Fibroblast of skin of left biceps (primary cell): ENCODE measurements at places on chromosomes 11 and 22.

DNA sequence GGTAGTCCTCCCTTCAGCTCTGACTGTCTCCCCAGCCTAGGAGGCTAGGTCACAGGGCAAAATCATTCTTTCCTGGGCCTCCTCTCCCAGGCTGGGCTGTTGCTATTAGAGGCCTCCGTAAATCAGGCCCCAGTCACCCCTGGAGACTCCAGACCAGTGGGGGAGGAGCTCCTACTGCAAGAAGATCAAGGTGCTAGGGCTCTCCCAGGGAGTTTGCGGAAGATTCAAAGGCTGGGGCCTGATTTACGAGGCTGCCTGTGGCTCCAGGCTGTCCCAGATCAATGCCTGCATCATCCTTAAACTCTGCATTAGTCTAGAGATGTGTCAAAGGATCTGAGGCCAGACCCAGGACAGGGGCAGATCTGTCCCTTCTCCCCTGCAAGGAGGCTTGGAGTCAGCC, 346.2 kb downstream of the TENM4 start:
- DNase-seq = no peak

DNA sequence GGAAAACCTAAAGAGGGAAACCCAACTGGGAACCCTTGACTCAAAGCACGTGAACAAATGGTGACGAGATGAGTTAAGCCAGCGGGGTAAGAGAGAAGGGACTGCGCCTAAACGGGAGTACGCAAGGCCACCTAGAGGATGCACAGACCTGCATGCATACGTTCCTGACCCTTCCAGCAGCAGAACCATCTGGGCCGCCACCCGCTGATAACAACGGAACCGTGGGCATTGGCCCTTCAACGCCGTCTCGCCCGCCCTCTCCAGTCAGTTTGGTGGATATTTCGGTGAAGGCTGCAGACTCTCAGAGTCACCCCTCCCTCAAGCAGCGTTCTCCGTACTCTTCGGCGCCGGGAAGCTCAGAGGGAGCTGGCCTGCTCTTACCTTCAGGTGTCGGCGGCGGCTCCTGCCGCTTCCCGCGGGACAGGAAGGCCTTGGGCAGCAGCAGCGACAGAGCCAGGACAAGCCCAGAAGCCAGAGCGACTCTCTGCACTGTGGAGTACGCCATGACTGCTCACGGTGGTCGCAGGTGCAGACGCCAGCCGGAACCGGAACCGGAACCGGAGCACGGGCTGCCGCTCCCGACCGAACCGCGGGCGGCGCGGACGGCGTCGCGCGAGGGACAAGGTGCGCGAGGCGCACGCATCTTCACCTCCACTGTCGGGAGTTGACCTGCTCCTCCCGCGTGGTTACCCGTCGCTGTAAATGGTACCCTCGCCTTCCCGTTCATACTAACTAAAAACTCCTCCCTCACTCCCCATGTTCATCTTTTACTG, at the start of gene RIC3:
RIC3 (minus strand) TSS at position 541 of the 773 bp plus-strand sequence; CDS start at position 505, 36 bp downstream.
- DNase-seq = no peak

GRCh38 chr22:26953012-26953883, 295.9 kb downstream of the MIAT start:
- no peak for DNase-seq

- no peak for DNase-seq
These were observed 340.0 kb downstream of the METTL15 start for GRCh38 chr11:28448186-28448585.

GRCh38 chr11:78381865-78382264, 35.8 kb downstream of the GAB2 start:
- DNase-seq = peak; percentile 13

GRCh38 chr22:22720201-22720723, 75.8 kb downstream of the GGTLC2 start:
- DNase-seq = no peak

DNA sequence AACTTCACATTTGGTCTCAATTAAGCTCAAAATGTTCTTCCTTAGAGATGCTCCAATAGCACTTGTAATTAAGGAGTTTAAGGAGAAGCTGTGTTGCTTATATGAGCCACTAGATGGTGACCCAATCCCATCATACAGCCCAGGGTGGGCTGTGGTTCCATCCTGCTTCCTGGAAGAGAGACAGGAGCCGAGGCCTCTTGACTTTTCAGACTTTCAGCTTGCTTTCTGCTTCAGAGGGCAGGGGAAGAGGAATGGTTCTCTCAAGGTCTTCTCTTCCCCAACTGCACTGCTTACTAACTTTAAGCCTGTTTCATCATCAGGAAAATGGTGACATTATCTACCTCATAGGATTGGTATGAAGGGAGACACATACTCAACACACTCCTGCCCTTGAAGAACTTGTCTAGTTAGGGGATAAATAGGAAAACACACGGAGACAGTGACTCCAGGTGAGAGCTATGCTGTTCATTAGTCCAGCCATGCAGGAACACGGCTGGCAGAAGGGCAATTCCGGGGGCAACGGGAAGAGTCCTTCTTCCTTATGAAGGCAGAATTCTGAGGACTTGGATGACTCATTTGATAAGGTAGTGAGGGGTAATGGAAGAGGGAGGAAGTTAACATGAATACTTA, 20.1 kb downstream of the TMEM218 start:
- DNase-seq = peak; percentile 30

GRCh38 chr11:12090061-12090591, 20.3 kb upstream of the MICAL2 start:
- DNase-seq = no peak

- no peak for DNase-seq
These were observed 5.1 kb downstream of the KRTAP5-7 start for GRCh38 chr11:71532036-71532610.

GRCh38 chr22:38753948-38754750, 1.6 kb downstream of the SUN2 start:
- no peak for DNase-seq

DNA sequence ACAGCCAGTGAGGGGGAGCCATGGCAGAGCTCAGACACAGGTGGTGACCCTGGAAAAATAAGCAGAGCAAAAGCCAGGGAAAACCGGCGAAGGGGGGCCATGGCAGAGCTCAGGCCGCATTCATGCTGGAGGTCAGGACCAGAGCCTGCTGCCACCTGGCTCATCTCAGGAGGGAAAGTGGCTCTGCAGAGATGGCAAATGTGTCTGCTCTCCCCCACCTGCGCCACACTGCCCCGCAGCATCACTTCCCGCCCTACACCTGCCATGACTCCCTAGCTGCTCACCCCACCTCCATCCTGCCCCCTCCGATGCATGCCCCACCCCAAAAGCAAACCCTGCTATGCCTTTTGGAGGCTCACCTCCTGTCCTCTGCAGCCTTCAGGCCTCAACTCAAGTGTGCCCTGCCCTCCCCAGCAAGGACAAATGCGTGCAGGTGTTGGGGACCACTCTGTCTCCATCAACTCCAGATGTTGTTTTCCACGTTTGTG, 123.2 kb upstream of the FGF3 start:
- no peak for DNase-seq

DNA sequence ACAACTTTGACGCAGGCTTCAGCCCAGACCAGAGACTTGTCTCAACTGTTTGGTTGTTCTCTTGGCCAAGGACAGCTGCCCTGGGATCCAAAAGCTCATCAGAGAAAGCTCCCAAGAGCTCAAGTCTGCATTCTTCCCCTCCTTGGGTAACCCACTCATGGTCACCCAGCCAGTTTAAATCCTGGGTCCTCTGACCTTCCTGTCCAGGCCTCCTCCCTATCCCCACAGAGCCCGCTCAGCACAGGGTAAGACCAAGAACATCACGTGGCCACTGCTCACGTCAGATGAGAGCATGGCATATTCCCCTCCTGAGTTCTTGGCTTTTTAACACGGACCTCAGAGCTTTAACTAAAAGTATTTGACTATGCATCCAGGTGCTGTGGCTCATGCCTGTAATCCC, 25.8 kb downstream of the TSKU start:
- DNase-seq = no peak

GRCh38 chr22:17802822-17803221, 28.6 kb upstream of the BID start:
- no peak for DNase-seq

- DNase-seq = no peak
These were observed 41.5 kb downstream of the DHCR7 start for GRCh38 chr11:71406681-71407080.

GRCh38 chr11:65438257-65439151, 15.9 kb downstream of the NEAT1 start:
- DNase-seq = no peak

- DNase-seq = no peak
These were observed 16.7 kb downstream of the STARD10 start for GRCh38 chr11:72776844-72777754.

DNA sequence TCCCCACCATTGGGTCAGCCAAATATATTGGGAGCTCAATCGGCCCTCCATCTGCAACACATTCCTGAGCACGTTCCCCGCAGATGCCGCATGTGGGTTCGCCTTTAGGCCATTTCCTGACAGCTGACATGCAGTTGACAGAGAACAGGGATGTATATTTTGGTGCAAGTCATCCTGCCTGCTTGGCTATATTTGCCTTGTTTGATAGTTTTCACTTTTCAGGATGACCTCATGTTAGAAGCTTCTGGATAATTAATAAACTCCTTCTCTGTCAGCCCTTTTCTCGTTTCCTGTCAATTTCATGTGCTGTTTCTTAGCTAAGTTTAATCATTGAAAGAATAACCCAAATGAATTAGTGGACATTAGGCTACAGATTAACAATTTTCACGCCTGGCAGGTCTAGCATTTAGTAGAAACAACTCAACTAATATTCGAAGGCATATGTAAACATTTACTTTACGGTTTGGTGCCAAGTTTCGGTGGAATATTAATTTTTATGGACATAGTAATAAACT, 105.8 kb upstream of the SLC5A12 start:
- no peak for DNase-seq

DNA sequence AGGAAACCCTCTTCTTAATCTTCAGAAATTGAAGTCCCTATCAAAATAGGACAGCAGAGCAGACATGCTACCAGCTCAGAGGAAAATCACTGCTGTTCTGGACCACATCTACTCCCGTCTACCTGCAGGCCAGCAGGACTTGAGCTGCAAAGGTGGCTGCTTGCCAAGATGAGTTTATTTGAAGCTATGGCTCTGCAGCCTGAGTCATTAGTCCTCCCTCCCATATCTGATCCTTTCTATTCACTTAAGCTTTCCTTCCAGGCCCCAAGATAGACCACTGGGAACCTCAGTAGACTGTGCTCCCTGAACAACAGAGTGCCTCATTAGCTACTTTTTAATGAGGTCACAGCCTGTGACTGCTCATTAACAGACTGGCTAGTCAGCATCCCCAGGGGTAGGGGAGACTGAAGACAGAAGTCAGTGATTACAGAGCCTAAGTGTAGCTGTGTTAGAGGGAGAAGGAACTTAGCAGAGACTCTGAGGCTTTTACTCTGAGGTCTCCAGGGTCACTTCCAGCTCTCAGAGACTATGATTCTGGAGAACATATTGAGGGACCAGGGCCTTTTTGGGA, 6.8 kb upstream of the OR10A2 start:
- DNase-seq = no peak

GRCh38 chr11:34344768-34345539, 12.9 kb downstream of the ABTB2 start:
- DNase-seq = peak; percentile 66

- DNase-seq = no peak
These were observed 6.8 kb downstream of the SMIM38 start for GRCh38 chr11:69162505-69162904.

DNA sequence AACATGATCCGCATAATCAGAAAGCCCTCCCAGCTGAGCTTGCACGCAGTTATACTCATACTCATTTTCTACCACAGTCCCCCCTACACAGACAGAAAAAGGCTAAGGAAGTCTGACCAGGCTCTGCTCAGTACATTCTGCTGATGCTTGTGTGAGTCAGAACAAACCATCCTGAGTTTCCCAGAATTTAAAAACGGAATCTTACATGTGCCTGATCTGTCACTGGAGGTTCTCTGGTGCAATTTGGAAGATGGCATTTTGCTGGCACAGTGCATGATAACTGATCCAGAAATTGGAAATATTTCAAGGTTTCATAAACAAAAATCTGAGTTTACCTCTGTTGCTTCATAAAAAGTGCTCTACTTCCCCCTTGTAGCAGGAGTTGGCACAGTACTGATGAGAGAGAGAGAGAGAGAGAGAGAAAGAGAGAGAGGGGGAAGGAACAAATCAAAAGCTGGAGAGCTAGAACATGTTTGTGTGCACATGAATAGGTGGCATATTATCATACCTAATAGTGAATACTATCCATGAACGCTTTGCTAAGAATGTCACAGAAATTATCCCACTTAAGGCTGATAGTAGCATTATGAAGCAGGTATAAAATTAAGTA, 1085.3 kb downstream of the DLG2 start:
- DNase-seq = no peak

GRCh38 chr11:11567936-11568650, 53.7 kb downstream of the GALNT18 start:
- DNase-seq = no peak

- DNase-seq = no peak
These were observed 32.9 kb downstream of the MADD start for GRCh38 chr11:47302853-47303252.

GRCh38 chr11:111231836-111232235, 13.7 kb upstream of the POU2AF2 start:
- no peak for DNase-seq

DNA sequence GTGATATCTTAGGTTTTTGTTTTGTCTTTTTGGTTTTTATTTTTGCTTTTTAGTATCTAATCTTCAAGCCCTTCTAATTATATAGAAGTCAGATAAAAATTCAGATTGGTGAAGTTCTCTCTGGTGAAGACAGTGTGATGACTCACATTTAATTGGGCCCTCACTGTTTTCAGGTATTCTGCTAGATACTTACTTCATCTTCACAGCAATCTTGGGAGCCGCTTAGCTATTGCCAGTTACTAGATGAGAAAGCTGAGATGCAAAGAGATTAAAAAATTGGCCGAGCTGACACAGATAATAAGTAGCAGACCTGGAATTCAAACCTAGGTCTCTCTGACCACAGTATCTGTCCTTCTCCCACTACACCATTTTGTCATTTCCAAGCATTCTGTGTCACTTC, 75.0 kb downstream of the PPP2R1B start:
- no peak for DNase-seq
